NCI-H1436 treated with DMSO at 0.1 percent for 48 hours (cell line): ENCODE measurements at places on chromosomes 5 and 9.

GRCh38 chr5:129204525-129204924 is 110.0 kb downstream of the ISOC1 start:
- DNase-seq = no peak

DNA sequence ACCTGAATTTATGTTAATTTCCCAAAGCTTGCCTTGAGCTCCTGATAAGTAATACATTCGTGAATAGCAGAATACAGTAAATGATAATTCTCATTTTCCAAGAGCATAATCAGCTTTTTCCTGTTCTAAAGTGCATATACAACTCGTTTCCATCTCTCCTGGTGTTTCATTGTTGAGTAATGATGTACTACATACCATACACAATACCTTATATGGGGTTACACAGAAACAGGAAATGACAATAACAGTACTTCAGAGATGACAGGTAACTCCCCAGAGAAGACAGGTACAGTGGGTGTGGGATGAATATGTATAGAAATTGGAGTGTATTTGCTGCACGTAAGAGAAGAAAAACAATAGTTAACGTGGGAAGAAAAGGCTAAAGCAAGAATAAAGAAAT is 287.1 kb downstream of the TENT4A start:
- no peak for DNase-seq

DNA sequence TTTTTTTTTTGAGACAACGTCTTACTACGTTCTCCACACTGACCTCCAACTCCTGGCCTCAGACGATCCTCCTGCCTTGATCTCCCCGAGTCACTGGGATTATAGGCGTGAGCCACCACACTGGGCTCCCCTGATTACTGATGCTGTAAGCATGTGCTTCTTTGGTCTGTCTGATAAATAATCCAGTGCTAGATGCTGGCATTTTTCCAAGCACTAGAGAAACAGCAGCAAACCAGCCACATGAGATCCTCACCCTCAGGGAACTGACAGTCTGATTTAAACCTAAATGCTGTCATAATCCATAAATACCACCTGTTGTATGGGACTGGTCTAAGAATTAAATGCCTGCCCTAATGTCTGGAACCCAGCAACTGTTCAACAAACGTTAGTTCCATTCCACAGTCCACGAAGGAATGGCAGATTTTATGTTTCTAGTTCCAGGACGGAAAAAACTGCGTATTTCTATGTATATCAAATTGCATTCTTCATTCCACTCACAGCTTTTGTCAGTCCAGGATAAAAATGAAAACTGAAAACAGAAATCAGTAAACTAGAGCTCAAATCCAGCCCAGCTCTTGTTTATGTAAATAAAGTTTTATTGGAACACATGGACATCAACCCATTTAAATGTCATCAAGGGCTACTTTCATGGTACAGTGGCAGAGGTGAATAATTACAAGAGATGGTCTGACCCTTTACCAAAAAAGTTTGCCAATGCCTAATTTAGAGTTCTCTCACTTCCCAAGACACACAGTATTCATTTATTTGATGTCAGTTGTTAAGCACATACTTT is 20.1 kb downstream of the SLC35D2 start:
- no peak for DNase-seq

DNA sequence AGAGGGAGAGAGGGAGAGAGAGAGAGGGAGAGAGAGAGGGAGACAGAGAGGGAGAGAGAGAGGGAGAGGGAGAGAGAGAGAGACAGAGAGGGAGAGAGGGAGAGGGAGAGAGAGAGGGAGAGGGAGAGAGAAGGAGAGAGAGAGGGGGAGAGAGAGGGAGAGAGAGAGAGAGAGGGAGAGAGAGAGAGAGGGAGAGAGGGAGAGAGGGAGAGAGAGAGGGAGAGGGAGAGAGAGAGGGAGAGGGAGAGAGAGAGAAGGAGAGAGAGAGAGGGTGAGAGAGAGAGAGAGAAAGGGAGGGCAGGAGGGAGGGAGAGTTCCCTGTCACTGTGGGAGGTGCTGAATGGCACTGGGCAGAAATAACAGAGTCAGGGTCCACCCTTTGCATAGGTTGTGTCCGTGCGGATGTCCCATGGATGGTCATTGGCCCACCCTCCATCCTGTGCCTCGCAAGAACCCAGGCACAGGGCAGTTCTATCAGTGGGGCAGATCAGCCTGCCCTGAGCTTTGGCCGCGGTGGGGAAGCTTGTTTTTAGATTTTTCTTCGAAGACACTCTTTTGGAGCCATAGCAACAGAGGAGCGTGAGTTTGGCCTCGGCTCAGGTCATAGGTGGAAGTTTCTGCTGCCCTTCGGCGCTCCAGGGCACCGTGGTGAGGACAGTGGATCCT is 30.1 kb downstream of the ADAMTSL2 start:
- DNase-seq = no peak

DNA sequence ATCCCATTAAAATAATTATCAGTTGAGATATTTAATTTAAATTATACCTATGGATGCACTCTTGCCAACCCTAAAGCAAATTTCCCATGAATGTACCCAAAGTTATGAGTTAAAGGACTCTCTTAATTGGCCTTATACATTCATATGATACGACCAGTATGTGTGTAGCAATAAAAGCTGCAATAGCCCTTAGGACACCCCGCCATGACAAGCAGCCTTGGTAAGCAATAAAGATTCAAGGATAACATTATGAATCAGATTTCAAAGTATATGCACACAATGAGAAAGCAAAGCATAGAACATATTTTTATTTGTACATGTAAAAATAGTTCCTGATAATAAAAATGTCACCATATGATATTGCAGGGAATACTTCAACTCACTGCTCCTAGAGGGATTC is 1699.3 kb upstream of the CDH9 start:
- DNase-seq = no peak

DNA sequence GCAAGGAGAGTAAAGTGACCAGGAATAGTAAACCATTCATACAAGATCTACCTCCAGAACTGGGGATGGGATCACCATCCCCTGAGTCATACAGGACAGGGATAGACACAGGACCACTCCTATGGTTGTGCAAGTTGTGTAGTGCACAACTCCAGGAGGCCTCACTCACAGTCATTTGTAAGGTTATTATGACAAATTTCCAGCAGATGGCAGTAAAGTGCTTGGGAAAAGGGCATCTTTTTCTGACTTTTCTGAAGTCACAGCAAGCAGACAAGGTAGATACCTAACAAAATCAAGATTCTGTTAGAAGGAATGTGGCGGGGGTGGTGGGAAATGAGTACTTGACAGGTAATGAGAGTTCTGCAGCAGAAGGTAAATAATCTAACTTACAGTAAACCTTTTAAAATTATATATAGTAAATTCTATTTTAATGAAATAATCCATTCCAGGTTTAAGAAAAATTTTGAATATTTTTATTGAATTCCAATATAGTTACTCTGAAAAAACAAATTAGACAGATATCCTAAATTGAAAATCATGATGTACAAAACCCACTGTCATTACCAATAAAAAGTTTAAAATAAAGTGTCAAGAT is 16.7 kb upstream of the KIF27 start:
- no peak for DNase-seq

- no peak for DNase-seq
Measured at GRCh38 chr5:43010935-43011315, 29.2 kb downstream of the ANXA2R start.
